Endothelial cell (in vitro differentiated cells): ENCODE measurements at places on chromosomes 5 and 9.

- DNase-seq: no peak
Observed at GRCh38 chr9:72092820-72093219, 32.4 kb upstream of the C9orf57 start.

GRCh38 chr5:104345222-104346016 lies 782.8 kb upstream of the NUDT12 start:
- DNase-seq: no peak

GRCh38 chr9:119877306-119877705 lies 508.1 kb upstream of the BRINP1 start:
- DNase-seq: no peak

DNA sequence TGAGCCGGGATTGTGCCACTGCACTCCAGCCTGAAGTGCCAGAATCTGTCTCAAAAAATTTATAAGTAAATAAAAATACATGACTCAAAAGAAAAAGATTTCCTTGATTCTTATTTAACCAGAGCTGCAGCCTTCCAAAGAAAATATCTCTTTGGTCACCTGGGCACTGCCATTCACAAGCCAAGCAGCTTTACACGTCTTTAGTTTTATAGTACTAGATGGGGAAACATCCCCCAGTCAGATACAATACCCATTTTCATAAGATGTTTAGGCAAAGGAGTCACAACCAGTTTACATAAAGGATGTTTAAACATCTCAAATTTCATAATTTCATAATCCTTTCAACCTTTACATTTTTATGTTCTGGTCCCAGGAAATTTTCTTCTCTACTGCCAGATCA lies 13.7 kb upstream of the OXCT1 start:
- no peak for DNase-seq

DNA sequence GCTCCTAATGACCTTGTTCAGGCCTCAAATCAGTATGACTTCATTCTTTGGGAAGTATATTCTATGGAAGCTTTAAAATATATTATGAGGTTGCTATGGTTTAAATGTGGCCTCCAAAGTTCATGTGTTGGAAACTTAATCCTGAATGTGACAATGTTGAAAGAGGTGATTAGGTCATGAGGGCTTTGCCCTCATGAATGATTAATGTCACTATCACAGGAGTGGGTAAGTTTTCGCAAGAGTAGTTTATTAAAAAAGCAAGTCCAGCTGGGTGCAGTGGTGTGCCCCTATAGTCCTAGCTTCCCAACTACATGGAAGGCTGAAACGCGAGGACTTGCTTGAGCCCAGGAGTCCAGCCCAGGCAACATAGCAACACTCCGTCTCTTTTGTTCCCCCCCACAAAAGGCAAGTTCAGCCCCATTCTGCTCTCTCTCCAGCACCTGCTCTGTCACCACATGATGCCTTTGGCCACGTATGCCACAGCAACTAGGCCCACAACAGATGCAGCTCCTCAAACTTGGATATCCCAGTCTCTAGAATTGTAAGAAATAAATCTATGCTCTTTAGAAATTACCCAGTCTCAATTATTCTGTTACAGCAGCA lies 105.3 kb downstream of the SIL1 start:
- DNase-seq: no peak

GRCh38 chr9:124372038-124372437 lies 43.2 kb downstream of the PSMB7 start:
- DNase-seq: no peak

DNA sequence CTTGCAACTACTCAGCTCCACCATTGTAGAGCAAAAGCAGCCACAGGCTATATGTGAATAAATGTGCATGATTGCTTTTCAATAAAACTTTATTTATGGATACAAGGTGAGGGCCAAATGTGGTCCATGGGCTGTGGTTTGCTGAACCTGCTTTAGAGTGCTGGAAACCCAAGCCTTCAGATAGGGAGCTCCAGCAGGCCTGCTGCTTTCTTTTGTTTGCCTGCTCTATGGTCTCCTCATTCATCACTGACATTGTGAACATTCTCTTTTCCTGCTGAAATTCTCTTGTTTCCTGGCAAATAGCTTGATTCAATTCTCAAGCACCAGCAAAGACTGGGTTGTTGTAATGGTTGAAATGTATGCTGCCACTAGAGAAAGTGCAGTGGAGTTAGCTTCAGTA lies 26.0 kb downstream of the EGFLAM start:
- no peak for DNase-seq

- DNase-seq: no peak
Observed at GRCh38 chr5:74409712-74410111, 230.8 kb downstream of the ENC1 start.

- peak; percentile 76 for DNase-seq
Observed at GRCh38 chr9:85258823-85259370, 482.9 kb downstream of the AGTPBP1 start.

DNA sequence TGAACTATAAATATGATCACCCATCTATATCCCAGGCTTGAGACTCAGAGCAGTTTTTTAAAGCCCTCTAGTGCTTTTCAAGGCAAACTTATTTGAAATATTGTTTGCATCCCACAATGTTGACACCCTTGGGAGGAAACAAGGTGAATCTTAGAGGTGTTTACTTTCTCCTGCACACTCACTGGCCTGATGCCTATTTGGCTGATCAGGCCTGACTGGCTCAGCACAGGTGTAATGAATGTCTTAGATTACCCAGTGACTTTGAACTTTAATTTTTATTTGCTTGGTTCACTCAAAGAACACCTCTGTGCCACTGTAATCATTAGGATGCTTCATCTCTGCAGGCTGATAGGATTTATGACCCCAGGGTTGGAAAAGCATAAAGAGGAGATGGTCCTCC lies 158.3 kb downstream of the KCTD16 start:
- no peak for DNase-seq

DNA sequence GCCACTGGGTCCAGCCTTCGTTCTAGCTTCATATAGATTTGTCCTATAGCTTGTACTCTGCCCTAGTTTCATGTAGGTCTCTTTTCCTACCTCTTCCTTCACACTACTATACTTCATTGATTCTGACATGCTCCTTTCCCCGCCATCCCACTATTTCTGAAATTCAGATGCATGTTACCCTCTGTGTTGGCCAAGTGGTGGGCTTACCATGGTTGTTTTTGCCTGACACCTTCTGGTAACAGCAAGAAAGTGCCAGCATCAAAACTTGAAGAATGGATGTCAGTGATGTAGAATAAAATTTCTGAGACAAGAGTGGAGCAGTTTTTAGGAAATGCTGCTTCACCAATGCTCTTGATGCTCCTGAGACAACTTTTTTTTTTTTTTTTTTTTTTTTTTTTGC lies 19.5 kb upstream of the SERINC5 start:
- peak; percentile 18 for DNase-seq

DNA sequence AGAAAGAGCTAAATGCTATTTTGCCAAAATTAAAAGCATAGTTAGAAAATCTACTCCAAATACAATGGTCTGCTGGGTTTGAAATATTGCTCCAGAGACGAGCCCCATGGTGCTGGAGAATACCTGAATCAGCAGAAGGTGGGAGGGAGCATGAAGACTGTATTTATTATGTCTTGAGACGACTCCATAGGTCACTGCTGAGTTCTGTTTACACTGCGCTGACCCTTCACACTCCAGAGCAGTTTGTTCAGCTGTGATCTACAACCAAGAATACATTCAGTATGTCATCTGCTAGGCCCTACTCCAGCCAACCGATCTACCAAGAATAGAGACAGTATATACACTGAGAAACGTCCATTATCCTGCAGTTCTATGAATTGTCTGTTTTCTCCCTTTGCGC lies 150.5 kb downstream of the TLE1 start:
- no peak for DNase-seq

DNA sequence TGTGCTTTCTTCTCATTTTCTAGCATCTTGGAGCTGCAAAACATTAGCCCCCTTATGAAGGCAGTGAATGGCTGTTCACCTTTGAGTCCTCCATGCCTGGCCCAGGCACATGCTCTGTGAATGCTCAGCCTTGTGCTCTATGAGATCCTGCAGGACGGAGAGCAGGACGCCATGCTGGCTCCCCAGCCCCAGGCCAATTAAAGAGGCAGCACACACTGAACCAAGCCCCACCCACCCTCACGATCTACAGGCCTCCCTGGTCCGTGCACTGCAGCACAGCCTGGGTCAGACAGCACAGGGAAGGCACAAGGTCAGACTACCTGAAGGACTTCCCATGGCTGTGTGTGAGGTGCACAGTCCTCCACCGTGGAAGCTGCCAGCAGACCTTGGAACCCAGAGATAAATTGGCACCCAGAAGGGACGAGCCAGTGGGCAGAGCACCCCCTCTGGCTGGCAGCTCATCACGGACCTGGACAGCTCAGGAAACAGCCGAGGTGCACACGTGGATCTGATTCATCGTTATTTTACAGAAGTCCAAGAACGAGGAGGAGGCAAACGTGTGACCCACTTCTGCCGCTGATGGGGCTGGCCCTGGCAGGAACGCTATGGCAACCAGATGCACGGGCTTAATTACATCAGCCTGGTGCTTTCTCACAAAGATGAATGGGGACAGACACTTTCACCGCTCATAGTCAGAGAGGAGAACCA lies 59.5 kb downstream of the OLFM1 start:
- no peak for DNase-seq

DNA sequence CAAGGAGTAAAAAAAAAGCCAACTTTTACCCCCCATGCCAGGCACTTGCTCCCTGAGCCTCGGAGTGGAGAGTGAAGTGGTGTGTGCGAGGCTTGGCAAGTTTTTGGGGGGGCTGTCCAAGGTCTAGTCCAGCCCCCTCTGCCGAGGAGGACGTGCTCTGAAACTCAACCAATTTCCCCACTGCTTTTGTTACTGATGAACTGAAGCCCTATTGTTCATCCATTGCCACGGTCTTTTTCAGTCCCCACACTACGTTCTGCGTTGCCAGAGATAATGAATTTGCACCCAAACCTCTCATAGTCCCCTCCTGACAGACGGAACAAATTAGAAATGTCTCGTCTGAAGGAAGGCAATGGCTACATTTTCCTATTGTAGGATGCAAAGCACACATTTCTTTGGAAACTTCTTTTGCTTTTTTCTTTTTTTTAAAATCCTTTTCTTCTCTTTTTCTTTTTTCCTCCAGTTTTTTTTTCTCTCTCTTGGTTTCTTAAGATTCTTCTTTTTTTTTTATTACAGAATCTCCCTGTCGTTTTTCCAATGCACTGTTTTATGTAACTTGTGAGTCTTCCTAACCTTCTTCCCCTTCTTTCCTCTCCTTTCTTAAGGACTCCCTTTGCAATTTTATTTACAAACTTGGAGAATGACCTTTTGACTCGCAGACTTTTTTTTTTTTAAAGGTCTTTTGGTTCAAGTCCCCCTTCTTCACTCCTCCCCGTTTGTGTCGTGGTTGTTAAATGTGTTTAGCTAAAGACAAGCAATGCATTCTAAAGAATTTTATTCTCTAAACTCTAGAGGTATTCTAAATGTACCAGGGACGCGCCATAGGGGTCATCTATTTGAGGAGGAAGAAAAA lies 209.5 kb downstream of the MEF2C start:
- no peak for DNase-seq

DNA sequence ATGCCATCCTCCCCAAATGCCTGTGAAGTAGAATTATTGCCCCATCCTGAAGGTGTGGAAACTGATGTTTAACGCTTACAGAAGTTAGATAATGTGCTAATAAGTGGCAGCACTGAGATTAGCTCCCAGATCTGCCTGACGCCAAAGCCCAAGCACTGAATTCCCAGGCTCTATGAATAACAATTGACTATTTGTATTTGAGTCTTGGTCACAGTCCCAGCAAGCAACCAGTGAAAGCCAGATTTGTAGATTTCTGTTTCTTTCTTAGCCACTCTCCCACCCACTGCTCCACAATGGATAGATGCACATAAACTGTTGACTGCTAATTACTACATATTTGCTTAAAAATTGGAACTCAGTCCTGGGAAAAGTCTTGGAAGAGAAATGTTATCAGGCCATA lies 34.4 kb downstream of the FAM240B start:
- DNase-seq: no peak

DNA sequence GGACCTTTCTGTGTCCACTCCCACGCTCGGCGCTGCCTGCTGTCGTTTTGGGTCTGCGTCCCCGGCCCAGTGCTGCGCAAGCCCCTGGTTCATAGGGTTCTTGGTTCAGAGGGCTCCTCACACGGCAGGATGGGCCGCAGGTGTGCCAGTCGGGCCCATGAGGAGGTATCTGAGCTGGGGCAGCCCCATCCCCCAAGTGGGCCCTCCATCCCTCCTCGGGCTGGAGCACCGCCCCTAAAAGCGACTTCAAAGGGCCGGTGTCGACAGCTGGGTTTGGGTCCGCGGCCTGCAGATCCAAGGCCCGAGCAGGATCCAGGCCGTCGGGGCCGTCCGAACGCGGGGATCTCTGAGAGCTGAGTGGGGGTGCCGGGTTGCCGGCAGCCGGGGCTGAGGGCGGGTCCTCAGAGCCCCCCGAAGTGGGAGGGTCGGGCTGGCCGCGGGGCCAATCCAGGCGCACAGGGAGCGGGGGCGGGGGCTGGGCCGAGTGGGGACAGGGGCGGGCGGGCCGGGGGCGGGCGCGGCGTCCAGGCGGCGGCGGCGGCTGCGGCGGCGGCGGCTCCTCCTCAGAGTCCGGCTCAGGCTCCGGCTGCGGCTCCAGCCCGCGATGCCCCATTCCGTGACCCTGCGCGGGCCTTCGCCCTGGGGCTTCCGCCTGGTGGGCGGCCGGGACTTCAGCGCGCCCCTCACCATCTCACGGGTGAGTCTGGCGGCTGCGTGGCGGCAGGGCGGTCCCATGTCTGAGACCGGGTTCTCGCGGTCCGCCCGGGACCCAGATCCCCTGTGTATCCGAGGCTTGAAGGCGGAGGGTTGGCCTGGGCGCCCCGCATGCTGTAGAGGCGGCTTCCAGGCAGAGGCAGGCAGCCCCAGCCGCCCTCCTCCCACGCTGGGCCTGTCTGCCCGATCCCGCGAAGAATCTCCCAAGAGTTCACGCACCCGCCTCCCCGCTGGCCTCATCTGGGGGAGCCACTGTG lies at the start of gene PDLIM4:
Gene PDLIM4, plus strand, starts transcription at position 566 of the 971 bp plus-strand sequence. Its CDS starts 39 bp downstream, at position 605.
- DNase-seq: peak; percentile 50

- DNase-seq: peak; percentile 5
Observed at GRCh38 chr5:27038476-27038875, at the start of gene CDH9. Gene CDH9 (minus strand): TSS chr5:27038586. CDS start chr5:26988333, 50,253 bp downstream.

DNA sequence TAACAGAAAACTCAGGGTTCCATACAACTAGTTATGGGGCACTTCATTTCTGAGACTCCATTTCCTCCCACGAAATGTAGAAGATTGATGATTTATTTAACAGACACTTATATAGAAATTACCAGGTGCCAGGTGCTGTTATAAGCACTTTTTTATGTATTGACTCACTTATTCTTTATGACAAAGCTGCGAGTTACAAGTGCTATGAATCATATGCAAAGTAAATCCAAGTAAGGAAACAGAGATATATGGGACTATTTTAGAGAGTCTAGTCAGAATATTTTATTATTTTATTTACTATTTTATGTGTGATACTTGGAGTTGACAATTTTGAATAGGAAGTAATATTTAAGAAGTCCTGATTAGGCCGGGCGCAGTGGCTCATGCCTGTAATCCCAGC lies 822.8 kb upstream of the C9orf72 start:
- DNase-seq: no peak

- DNase-seq: no peak
Observed at GRCh38 chr5:140305471-140305870, 2.6 kb upstream of the PFDN1 start.

DNA sequence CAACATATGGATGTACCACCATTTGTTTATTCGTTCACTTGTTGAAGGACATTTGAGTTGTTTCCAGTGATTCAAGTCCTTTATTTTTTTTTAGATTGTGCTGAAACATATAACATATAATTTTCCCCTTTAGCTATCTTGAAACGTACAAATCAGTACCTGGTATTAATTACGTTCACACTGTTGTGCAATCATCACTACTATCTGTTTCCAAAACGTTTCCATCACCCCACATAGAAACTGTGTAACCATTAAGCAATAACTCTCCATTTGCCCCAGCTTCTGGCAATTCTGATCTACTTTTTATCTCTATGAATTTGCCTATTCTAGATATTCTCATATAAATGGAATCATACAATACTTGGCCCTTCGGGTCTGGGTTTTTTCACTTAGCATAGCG lies 116.0 kb downstream of the FGF1 start:
- DNase-seq: no peak
